CD4-positive, alpha-beta T cell treated with Interleukin-15 for 4 hours (primary cell): ENCODE measurements at places on chromosomes 2 and 18.

DNA sequence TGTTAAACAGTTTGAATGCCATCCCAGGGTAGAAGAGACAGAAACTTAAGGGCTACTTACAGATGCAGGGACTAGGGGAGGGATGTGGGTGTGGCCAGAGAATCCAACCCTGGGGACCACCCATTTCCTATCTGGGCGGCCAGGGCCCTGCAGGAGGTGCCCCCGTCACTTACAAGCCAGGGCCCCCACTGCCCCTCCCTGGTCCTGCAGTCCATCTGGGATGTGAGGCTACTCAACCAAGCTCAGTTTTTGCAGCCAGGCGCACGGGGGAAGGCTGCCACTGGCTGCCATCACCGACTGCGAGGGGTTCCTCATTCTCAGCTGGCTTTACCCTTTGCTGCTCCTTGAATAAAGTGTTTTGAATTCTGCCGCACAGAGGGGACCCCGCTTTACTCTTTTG, 42.1 kb downstream of the RRM2 start:
- no peak for DNase-seq

- no peak for DNase-seq
These were observed 15.2 kb downstream of the AFG3L2 start for GRCh38 chr18:12361770-12362378.

DNA sequence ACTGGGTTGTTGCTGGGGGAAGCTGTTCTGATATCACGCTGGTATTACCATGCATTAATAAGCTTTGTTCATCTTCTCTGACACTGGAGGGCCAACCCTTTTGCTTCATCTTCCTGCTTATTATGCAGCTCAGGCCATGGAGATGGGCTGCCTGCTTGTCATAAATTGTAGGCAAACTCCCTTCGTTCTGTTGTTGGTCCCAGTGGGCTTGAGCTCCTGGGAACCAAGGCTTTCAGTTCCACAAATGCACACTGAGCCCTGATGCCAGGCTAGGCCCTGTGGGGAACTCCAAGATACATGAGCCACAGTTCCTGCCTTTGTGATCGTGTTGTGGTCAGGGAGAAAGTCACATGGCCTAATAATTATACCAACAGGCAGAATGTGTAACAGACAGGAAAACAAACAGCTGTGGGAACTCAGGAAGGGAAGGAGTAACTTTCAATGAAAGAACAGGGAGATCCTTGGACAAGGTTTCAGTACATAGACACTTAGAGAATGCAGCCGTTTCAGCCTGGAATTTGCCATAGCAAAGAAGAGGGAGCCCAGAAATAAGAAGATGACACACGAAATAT, 49.0 kb upstream of the BCL2L11 start:
- DNase-seq, result no peak

DNA sequence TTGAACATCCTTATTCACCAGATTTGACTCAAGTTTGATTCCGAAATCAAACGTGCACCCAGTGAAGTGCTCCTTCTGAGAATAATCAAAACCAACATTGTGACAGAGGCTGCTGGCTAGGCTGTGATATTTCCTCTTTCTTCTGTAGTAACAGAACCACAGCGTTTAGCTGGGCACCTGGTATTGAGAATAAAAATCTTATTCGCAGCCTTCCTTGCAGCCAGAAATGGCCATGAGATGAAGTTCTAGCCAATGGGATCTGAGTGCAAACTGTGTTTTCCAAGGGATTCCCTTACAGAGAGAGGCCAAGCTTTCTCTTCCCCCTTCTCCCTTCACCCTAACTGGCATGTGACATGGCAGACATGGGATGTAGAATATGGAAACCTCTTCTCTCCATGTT, 51.7 kb downstream of the TMEM163 start:
- no peak for DNase-seq

DNA sequence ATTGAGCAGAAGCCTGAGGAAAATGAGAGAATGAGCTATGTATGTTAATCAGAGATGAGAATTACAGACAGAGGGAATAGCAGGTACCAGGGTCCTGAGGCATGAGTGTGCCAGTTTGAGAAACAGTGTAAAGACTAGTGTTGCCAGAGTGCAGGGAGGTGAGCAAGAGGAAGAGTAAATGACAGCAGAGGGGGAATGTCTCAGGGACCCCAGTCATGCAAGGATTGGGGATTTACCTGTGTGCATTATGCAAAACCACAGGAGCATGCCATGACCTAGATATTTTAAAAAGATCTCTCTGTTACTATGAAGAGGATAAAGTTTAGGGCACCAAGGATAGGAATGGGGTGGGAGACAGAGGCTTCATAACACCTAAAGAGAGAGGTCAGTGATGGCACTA, 72.1 kb downstream of the TTC32 start:
- DNase-seq, result no peak

GRCh38 chr2:6911721-6912120, 5.5 kb upstream of the RNF144A start:
- DNase-seq, result no peak

GRCh38 chr2:5442736-5443135, 249.4 kb upstream of the SOX11 start:
- no peak for DNase-seq

DNA sequence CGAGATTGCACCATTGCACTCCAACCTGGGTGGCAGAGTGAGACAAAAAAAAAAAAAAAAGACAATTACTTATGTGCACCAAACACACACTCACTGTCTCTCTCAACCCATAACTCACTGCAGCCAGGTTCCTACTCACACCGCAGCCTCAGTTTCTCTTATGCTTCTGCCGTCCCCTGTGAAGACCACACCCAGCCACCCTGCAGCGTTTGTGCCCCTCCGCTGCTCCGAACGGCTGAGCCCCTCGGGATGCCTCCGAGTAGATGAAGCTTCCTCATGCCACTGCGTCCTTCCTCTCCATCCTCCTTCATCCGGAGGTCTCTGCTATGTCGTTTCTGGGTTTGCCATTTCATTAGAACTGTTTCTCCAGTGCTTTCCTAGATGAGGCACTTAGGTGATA, 160.1 kb downstream of the TWIST2 start:
- no peak for DNase-seq

DNA sequence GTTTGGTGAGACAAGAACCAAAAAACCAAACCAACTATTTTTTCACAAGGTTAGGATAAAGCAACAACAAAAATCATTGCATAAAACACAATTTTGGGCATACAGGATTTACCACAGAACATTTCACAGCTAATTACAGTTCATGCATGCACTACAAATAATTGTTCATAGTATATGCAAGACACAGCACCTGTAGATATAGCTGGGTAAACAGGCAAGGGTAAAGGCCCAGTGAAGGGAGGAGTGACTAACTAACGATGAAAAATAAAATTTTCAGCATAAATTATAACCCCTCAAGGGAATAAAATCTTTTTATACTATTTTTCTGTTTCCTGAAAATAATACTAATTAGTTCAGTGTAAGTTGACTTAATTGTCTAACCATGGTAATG, 73.3 kb upstream of the CCDC141 start:
- DNase-seq, result no peak

DNA sequence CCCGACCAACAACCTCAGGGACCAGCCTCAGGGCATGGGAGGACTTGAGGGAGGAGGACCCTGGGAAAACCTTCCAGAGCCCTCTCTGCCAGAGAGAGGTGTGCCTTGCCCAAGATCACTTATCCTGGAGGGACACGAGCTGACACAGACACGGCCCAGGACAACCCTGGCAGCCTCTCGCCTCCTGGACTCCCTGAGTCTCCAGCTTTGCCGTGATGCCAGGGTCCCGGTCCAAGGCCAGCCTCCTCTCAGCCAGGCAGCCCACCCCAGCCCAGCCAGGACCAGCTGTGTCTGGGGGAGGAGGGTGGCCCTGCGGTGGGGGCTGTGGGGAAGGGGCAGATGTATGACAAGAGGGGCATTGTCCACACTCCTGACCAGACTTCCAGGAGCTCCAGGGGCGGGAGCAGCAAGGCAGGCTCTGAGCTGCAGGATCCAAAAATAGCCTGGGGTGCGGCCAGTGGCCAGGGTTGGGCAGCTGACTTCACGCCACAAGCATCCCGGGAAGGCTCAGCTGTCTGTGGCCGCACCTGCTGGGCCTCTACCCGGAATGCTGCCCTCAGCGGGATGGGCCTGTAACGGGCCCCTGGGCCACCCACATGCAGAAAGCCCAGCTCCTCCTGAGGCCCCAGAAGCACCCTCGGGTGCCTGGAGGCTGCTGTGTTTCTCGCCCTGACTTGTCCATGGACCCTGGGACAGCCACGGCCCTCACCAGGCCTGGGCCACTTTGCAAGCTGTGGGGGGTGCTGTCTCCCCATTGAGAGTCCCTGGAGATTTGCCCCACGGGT, 65.5 kb upstream of the GPC1 start:
- no peak for DNase-seq

GRCh38 chr2:232058931-232059330, 97.4 kb downstream of the DIS3L2 start:
- no peak for DNase-seq

- no peak for DNase-seq
These were observed 101.7 kb upstream of the ZNF236 start for GRCh38 chr18:76720683-76721082.

- DNase-seq, result no peak
These were observed 223.2 kb downstream of the LRATD1 start for GRCh38 chr2:14855751-14856150.

GRCh38 chr2:191855382-191855781, 8.5 kb upstream of the CAVIN2 start:
- DNase-seq, result no peak

GRCh38 chr2:58502931-58503330, 261.8 kb upstream of the FANCL start:
- no peak for DNase-seq

DNA sequence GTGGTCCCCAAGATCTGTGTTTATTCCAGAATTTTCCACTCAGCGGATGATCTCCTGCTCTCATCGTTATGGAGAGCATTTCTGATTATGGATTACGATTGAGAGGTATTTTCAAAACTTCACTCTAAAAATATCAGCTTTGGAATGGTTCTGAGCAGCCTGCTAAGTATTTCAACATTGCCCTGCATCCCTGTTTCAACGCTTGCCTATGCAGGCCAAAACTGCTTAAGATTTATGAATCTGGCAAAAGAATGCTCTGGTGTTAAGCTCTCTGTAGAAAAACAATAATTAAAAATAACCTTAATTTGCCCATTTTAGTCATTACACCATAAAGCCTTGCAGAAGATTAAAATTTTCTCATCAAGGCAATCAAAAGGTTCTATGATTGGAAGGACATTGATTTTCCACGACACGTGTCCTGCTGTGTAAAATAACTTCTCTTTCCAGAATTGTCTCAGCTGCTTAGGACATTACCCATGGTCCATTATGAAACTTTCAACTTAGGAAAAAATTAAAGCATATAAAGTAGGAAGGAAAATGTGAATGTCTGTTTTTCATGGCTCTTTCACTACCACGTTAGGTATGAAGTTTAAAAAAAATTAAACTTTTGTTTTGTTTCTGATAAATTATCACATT, 229.9 kb downstream of the ACKR3 start:
- DNase-seq, result no peak

DNA sequence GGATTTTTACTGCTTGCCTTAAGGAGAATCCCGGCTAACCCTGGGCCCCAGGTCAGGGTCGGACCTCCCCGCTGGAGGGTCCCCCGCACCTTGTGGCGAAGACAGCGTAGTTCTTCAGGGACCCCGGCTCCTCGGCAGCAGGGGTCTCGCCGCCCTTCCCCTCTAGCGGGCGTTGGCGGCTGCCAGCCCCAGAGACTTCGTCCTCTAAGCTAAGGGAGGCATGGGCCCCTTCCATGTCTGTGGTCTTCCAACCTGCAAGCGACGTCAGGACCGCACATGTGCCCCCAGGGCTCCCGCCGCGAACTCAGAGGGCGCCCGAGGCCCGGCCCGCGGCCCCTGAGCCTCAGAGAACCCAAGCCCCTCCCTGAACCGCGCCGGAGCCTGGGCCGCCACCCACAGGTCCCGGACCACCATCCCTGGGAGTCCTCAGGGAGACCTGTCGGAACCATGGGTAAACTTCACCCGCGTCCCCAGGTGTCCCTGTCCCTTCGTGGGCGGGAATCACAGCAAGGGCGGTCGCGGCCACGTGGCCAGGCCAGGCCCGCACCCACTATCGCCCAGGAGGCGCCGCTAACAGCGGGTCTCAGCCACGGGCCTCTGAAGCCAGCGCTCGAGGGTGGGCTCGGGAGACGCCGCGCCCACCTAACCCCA, 562 bp downstream of the ANKMY1 start:
- no peak for DNase-seq

DNA sequence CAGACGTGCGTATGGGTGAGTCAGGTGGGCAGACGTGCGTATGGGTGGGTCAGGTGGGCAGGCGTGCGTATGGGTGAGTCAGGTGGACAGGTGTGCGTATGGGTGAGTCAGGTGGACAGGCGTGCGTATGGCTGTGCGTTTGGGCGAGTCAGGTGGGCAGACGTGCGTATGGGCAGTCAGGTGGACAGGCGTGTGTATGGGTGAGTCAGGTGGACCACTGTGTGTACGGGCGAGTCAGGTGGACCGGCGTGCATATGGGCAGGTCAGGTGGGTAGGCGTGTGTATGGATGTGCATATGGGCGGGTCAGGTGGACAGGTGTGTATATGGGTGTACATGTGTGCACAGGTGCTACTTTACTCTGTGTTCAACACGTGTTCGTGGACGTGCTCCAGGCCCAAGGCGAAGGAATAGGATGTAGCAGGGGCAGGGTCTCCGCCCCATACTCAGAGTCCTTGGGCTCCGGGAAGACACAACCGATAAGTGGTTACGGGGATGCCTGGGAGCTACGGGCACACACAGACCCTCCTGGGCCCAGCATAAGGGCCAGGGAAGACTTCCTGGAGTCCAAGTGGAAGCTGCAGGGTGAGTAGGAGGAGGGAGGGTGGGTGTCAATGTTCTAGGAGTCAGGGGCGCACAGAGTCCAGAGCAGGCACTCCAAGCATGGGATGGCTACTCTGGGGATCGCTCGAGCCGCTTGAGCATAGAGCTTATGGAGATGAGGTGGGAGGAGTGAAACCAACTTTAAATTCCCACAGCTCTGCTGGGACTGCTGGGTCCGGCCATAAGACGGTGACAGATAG, 27.1 kb upstream of the KLF11 start:
- DNase-seq, result no peak

DNA sequence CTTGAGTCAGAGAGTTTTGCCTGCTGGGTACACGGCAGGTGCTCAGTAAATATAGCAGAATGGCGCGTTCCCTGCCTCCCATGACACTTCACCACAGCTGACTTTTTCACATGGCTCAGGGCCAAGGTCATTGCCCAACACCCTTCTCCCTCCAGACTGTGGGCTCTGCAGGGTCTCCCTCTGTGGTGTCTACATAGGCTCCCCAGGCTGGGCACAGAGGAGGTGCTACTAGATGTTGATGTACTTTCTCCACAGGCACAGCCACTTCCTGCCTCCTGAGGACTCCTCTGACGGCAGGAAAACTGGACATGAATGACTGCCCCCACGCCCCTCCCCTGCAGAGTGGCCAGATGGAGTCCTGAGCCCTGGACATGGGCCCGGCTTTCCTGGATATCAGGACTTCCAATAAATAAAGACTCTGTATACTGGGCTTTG, 4.2 kb downstream of the CHCHD5 start:
- DNase-seq, result no peak

GRCh38 chr2:170313992-170314348, 136.0 kb downstream of the MYO3B start:
- DNase-seq, result no peak

DNA sequence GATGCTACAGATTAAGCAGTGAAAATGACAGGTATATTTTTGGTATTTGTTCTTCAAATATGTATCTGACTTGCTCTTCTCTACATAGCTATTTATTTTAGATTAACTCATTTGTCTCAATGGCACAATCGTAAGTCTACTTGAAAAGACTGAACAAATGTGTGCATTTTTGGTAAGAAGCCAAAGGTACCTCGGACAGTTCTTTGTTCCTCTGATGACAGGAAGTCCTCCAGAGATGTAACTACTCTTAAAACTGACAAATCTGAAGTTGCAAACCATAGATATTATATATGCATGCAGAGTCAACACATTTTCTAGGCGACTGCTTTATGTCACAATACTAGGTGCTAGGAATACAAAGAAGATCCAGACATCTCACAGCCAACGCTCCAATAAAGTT, 36.7 kb downstream of the NDUFAF7 start:
- DNase-seq, result no peak
